ENCODE measurements at places on chromosomes 2 and 18. TPM values are rescaled to one million over a fixed set of nuclear protein-coding genes. Genes with fewer than 3 reads are reported as not detected.

The VIT gene
- total RNA-seq = 0.19 TPM

The CTNNA2 gene
- total RNA-seq = 0.19 TPM

The C2orf66 gene
- 0.05 TPM for total RNA-seq

The DYNAP gene
- total RNA-seq = 0.09 TPM

The PDE1A gene
- 7.7 TPM for total RNA-seq

The PJVK gene
- 1.6 TPM for total RNA-seq

The PSMA8 gene
- total RNA-seq = 0.66 TPM

The ADRA2B gene
- total RNA-seq = 0.28 TPM

The CTAGE1 gene
- total RNA-seq = not detected

The SDC1 gene
- 6.8 TPM for total RNA-seq

The SCYGR3 gene
- not detected for total RNA-seq

Measured in thymus (tissue), 14 donors.